ENCODE measurements at places on chromosomes 7 and 10.
A peak's percentile ranks its signal among the peaks of the same experiment; 100 is the strongest.

- DNase-seq: no peak
These were observed 209.1 kb downstream of the HGF start for GRCh38 chr7:81560708-81561107.

DNA sequence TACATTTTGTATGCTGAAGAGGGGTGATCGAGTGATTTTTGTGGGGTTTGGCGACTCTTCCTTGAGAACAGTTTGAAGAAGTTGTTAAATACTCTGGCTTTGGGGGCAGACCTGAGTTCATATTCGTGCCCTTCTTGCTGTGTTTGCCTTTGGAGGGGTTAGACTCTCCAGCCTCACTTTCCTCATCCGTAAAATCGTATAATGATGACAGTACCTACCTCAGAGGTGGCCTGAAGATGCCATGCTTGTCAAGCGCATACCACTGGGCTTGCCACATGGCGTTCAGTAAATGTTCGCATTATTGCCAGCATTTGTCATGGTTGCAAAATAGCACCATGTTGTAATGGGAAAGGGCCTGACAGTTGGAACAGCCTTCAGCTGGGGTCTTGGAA lies 1.3 kb downstream of the STK17A start:
- DNase-seq: no peak

DNA sequence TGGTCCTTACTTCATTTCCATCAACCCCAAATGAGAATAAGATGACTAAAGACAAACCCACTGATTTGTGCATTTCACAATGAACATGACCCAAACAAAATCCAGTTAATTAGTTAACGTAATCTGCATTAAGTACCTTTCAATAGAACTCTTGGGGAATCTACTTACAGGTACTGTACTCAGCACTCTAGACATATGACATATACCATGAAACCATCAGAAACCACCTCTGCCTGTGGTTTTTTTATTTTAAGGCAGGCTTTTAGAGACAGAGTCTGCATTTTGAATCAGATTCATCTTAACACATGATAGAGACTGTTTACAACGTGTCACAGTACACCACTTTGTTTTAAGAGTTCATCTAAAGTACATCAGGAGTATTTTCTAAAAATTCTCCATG lies 168.4 kb downstream of the BTAF1 start:
- no peak for DNase-seq

DNA sequence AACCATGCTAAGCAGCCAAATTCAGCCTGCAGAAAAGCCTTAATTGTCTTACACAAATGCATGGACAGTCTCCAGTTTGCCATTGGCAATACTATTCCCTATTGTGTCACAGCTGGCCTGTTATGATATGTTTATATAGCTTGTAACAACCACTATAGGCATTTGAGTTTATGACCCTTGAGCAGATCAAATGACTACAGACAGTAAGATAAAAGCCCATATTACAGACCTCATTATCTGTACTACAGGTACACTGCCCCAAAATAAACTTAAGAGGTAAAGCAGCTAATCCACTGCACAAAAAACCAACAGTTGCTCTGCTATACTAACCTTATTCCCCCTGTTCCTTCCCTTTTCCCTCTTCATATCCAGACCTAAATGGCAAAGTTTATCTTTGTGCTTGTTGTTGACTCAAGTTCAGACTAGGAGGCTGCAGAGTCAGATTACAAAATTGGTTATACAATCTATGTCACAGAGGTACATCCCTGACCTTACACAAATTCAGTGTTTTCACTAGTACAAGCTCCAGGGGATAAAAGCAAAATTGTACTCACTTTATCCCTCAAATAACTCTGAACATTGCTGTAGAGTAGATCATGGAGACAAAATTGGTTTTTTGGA lies 218.4 kb downstream of the GRM8 start:
- no peak for DNase-seq

GRCh38 chr10:132107949-132108877 lies 42.5 kb downstream of the JAKMIP3 start:
- DNase-seq: no peak

- DNase-seq: no peak
These were observed 132.2 kb downstream of the ZNF365 start for GRCh38 chr10:62506371-62506770.

DNA sequence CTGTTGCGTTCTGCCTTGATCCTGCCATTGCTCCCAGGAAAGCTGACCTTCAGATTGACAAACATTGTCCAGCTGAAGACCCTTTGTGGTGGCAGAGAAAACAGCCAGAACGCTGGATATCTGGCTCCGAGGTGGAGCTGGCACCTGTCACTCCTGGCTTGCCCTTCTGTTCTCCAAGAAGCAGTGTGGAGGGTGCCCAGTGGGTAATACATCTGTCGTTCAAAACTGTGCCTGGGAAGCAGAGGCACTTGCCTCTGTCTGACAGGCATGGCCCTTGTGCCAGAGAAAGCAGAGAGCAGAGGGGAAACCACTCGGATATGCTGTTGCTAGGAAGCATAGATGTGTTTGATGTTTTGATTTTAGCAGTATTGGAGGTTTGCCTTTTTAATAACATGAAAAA lies 231.4 kb downstream of the BMPER start:
- no peak for DNase-seq

DNA sequence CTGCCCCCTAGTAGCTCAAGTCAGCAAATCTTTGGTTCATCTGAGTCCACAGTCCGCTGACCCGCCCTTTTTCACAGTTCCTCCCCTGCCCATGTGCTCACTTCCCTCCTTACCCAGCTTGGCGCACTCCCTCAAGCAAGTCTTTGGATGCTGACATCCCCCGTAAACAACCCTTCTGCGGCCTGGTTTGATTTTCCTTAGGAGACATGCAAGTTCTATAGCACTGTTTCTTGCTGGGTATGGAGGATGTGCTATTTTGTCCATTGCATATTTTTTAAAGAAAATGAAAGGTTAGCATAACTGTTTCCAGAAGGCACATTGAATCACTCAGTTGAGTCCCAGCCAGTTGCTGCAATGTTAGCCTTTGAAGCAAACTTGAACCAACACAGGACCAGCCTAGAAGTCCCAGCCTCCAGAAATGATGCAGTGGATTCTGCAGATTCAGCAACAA lies 38.2 kb downstream of the HTRA1 start:
- DNase-seq: no peak

GRCh38 chr7:135911099-135911498 lies 66.1 kb downstream of the MTPN start:
- no peak for DNase-seq

DNA sequence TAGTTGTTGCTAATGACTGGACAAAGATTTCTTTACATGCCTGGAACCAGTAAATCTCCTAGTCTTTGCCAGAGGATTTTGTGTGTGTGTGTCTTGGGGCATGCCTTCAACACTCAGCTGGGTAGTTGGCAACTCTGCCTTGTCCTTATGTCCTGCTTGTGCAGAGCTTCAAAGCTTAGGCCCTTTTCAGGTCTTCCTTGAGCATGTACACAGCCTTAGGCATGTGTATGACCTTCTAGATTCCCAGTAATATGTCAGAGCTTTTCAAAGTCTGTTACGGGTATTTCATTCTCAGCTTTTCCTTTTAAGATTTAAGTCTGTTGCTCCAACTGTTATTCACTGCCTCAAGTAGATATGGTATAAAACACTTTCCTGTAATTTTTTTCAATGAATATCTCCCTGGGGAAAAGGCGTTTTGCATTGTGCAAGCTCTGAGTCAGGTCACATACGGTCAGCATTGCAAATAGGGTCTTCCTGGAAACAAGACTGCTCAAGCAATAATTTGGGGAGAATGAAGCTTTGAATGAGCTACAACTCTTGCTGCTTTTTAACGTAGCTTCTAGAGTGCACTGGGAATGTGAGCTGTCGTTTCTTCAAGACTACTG lies 25.5 kb downstream of the SHOC2 start:
- DNase-seq: no peak

- no peak for DNase-seq
These were observed 666.0 kb upstream of the COBL start for GRCh38 chr7:51982653-51983052.

DNA sequence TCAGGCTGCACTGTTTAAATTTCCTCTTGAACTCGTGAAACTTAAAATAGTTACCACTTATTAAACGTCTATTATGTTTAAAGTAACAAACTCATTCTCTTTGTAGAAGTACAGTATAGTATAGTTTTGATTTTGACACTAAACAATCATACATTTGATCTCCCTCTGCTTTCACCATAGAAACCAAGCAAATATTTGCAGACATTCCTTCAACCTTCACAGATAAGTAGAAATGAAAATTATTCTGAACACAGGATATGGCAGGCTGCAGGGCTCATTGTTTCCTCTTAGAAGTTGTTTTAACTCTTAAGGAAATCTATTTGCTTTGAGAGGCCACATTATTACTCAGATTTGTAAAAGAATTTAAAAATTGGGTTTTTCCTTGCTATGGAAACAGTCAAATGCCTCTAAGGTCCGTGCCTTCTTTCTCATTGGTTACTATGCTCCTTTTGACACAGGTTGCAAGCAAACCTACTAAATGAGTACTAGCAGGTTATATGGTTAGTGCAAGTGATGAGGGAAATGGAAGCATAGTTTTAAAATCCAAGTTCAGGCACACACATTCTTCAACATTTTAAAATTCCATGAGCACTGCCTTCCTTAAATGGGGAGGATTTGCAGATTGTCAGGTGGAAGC lies 92.8 kb upstream of the FAM133B start:
- no peak for DNase-seq

GRCh38 chr10:31340343-31340742 lies 21.3 kb downstream of the ZEB1 start:
- no peak for DNase-seq

DNA sequence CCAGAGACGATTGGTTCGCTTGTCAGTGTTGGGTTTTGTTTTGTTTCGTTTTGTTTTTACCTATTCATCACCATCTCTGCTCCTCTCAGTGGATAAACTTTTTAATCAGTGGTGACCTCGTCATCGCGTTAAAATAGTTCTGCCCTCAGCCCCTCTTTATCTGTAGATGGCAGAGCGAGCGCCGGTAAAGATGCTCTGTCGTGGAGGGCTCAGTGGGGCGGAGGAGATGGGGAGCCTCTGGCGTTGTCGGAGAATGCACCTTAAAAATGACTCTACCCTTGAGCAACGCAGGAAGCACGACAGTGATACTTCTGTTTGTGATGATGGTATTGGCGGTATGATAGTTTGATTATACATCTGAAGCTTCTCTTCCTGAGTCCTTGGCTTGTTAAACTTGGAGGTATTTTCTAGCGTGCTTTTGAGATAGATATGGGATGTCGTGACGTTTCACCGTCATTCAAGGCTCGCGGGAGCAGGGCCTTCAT lies 554 bp downstream of the CSGALNACT2 start:
- peak; percentile 42 for DNase-seq

DNA sequence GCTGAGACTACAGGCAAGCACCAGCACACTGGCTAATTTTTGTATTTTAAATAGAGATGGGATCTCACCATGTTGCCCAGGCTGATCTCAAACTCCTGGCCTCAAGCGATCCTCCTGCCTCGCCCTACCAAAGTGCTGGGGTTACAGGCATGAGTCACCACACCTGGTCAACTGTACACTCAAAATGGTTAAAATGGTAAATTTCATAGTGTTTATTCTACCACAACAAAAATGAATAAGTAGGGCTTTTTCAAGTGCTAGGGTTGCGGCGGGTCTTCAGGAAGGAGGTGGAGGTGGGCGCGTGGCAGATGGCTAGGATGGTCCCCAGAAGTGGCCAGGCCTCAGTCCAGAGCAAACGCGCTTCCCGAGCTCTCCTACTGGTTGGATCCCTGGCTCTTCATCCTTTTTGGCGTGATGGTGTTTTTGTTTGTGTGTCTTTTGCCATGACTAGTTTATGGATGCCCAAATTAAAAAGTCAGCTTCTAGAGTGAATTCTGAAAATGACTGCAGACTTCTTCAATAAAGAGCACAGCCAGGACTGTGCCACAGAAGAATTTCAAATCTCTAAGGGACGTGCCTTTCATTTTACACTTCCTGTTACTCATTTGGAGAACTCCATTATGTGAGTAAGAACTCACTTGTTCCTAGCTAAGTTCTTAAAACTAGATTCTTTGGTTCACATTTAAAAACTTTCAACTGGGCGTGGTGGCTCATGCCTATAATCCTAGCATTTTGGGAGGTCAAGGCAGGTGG lies 73.9 kb downstream of the TMEM130 start:
- DNase-seq: no peak

- DNase-seq: no peak
These were observed 2.0 kb downstream of the FLNC start for GRCh38 chr7:128831994-128832879.

DNA sequence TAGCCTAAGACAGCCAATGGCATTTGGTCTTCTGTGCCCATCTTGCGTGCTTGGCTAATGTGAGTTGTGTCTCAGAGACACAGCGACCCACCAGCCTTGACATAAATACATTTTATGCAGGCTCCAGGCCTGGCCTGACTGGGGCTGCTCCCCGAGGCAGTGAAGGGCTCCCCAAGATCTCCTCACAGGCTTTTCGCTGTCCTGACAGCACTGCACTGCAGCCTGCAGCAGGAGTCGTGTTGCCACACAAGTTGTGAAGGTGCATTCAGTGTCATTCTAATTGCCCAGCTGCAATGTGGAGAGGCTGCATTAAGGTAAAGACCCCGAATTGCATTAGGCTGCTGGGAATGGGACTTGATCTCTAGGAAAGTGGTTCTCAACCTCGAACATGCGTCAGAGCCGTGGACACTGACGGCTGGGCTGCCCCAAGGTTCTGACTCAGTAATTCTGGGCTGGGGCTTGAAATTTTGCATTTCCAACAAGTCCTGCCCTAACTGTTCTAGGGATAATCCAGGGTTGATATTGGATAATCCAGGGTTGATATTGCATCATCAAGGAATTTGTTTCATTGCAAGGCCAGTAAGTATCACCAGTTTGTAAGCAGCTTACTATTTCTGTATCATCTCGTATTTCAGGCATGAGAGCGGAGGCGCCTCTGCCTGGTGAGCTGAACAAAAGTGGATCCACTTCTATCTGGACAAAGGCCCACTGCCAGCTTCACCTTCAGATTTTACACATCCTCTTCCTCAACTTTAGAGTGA lies 108.7 kb upstream of the INSIG1 start:
- DNase-seq: no peak

- DNase-seq: no peak
These were observed 91.6 kb downstream of the SEMA3C start for GRCh38 chr7:80827239-80827633.

DNA sequence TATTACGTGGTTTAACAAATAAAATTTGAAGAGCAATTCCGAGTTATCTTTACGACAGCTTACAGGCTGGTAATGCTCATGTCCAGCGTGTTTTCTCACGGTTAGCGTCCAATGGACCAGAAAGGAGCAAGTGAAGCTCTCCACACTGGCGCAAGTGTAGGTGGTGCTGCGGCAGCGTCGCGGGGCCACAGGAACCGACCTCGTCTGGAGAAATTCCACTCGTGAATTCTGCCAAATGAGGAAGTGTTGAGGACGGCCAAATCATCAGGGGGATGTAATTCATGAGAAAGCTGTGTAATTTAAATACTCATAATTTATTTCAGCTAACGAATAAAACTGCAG lies 350 bp upstream of the ZNF37A start:
- DNase-seq: no peak

GRCh38 chr10:1824928-1825327 lies 87.6 kb upstream of the ADARB2 start:
- DNase-seq: no peak

DNA sequence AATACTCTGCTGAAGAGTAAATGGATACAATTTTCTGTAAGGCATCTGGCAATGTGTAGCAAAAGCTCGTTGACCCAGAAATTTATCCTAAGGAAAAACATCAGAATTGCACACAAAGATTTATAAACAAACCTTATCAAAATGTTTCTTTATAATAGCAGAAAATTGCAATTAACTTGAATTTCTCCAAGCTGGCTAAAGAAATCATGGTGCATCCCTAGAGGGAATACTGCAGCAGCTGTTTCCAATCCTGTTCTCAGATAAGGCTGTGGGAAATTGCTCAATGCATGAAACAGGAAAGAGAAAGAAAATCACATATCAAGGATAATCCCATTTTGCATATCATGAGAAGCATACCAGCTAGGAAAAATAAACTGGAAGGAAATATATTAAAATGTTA lies 18.7 kb downstream of the TACR2 start:
- DNase-seq: no peak
